ENCODE measurements at places on chromosomes 6 and 20.

GRCh38 chr6:33993091-33993490, 152.8 kb downstream of the GRM4 start:
- DNase-seq = no peak

- no peak for DNase-seq
These were observed 41.7 kb downstream of the RIOK1 start for GRCh38 chr6:7431313-7431673.

DNA sequence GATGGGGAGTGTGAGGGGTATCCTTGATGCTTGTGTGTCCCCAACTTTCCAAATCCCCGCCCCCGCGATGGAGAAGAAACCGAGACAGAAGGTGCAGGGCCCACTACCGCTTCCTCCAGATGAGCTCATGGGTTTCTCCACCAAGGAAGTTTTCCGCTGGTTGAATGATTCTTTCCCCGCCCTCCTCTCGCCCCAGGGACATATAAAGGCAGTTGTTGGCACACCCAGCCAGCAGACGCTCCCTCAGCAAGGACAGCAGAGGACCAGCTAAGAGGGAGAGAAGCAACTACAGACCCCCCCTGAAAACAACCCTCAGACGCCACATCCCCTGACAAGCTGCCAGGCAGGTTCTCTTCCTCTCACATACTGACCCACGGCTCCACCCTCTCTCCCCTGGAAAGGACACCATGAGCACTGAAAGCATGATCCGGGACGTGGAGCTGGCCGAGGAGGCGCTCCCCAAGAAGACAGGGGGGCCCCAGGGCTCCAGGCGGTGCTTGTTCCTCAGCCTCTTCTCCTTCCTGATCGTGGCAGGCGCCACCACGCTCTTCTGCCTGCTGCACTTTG, at the start of gene TNF:
TSS of gene TNF (plus strand) at position 231 of the 567 bp plus-strand sequence. CDS start at position 408, 177 bp downstream.
- peak; percentile 68 for DNase-seq

DNA sequence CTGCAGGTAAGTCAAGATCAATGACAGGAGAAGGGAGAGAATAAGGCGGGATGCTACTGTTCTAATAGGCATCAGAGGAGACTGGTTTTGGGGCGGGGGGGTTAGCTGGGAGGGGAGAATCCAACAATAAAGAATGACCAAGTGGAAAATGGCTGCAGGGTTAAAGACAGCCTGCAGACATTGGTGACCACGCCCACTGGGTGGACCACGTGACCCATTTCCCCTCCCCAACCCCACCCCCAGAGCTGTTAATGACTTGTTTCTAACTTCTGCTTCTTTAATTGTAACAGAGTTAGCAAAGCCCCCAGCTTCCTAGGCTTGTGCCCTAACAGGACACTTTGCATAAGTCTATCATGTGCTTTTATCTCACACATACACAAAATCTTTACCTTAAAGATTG, 344.5 kb downstream of the KIF16B start:
- DNase-seq = no peak

DNA sequence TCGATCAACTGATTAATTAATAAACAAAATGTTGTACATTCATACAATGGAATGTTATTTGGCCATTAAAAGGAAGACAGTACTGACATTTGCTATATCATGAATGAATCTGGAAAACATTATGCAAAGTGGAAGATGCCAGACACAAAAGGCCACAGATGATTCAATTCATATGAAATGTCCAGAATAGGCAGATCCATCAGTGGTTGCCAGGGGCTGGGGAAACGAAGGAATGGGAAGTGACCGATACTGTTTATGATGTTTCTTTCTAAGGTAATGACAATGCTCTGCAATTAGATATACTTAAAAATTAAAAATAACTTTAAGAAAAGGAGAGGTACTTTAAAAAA, 37.2 kb downstream of the ELOVL5 start:
- DNase-seq = no peak

GRCh38 chr6:33292996-33293682, 3.7 kb downstream of the PFDN6 start:
- DNase-seq = no peak

DNA sequence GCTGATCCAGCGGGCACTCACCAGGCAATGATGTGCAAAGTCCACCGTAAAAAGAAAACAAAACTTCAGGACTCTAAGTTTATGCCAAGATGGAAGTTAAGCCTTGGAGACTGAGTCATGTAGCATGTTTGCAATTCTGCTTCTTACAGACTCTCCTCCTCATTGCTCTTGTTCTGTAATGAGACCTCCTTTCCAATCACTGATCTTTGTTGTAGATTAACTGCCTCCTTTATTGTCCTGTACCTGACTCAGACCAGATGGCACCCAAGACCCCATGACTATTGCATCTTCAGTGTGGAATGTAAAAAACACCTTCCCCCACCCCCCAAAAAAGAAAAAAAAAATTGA, 11.2 kb downstream of the NEU1 start:
- no peak for DNase-seq

DNA sequence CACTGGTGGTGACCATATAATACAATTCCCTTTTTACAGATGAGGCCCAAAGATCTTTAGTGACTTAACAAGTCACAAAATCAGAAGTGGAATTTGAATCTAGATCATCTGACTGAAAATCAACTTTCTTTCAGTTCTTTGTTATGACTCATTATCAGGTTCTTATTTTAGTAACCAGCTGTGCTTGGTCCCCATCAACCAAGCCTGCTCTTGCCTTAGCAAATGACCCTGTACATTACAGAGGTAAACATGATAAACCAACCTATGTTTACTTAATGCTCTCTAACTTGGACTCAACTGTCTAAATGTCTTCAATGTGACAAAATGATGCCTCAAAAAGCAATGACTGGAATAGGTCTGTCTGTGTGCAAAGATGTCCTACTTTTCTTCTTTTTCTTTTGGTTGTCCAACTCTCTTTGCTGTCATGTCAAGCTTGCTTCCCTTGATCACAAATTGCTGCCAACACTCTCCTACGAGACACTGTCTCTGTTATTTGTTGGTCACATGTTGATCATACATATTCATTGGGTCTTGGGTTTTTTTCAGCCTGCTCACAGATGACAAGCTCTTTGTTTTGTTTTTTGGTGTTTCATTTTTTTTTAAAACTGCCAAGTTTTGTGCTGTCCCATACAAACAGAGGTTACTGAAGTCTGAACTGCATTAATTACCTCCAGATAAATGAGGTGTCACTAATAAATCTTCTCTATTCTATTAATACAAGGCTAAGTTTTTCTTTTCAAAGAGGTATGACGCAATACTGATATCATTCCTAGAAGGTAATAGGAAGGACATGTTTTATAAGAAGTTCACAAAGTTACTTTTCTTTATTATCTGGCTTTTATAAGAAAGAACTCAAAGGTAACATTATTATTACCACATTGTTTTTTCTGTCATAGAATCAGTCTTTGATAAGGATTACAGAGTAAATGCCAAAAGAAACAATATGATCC, 62.2 kb upstream of the PLN start:
- no peak for DNase-seq

GRCh38 chr20:10297684-10298240, 79.1 kb downstream of the SNAP25 start:
- DNase-seq = no peak

- DNase-seq = no peak
These were observed 34.8 kb downstream of the PSMG4 start for GRCh38 chr6:3293271-3294155.

DNA sequence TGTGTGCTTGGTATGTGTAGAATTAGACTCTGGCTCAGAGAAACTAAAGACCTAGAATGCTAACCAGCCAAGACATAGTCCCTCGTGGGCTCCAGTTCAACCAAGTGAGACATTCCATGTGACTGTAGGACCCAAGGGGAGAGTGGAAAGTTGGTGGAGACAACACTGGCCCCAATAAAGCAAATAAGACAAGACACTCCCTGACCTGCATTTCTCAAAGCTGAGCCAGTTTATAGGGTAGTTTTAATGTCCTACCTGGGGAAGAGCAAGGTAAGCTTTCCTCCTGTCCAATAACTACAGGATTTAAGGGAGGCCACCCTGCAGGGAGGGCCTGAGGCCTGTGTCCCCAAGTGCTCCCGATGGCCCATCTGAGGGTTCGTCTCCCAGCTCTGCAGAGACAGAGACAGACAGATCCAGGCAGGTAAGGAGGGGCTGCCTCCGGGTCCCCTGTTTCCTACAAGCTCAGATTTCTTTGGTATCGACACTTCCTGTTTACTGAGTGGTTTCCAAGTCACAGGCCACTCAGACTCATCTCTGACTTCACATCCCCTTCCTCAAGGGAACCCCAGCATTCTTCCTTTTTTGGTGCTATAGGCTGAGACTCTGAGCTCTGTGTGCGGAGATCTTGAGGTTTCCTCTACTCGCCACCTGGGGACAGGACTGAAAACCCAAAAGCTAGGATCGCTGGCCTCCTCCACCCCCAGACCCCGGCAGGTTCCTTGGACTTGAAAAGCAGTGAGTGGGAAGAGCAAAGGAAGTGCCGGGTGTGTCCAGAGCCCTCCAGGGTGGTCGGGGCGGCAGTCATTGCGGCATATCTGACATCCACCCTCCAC, 92.4 kb downstream of the PRND start:
- DNase-seq = no peak

DNA sequence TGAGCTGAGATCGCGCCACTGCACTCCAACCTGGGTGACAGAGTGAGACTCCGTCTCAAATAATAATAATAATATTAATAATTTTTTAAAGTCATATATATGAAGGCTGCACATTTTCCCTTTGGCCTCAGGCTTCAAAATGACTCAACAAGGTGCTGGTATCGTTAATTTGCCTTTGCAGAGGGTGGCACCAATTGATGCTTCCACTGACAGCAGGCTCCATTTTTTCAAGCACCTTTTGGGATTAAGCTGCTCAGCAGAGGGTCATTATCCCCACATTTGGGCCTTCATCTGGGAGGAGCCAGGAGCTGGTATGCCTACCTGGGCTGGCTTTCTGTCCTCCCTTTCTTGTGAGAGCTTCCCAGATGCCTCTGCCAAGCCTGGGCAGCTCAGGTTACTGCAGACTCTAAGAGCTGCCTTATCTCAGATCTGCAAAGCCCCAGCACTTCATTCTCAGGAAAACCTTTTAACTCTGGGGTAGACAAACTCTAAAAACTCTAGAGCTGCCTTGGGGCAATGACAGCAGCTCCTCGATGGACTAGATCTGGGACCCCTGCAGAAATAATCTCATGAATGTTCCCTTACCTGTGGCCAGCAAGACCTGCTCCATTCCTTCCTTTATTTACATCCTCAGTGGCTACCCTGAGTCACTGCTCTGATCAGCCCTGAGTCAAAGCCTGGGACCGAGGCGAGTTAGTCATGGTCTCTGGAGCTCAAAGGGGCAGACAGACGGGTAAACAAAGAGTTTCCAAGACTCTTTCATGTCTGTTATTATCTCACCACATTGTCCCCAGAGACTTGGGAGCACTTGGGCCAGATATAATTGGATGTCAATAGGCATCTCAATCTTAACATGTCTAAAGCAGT, 80.0 kb upstream of the EYA2 start:
- no peak for DNase-seq

- DNase-seq = no peak
These were observed 115.4 kb downstream of the INSM1 start for GRCh38 chr20:20483328-20483727.

GRCh38 chr6:12937971-12938370, 221.4 kb downstream of the PHACTR1 start:
- no peak for DNase-seq

- DNase-seq = peak; percentile 40
These were observed 838 bp downstream of the AHCY start for GRCh38 chr20:34302312-34302722.

- DNase-seq = no peak
These were observed 9.1 kb upstream of the ARMC2 start for GRCh38 chr6:108839083-108839642.

GRCh38 chr6:42367353-42368011, 84.2 kb downstream of the TRERF1 start:
- DNase-seq = no peak

- DNase-seq = no peak
These were observed 48.6 kb downstream of the ABHD12 start for GRCh38 chr20:25341716-25342680.

- DNase-seq = no peak
These were observed 201.0 kb downstream of the UST start for GRCh38 chr6:148947621-148948444.

GRCh38 chr6:79384845-79385244, 150.4 kb upstream of the HMGN3 start:
- DNase-seq = no peak
